NCI-H2171 treated with DMSO at 0.1 percent for 48 hours (cell line): ENCODE measurements at places on chromosomes 13 and 19.

GRCh38 chr19:18845961-18846360 lies 14.2 kb downstream of the UPF1 start:
- no peak for DNase-seq

DNA sequence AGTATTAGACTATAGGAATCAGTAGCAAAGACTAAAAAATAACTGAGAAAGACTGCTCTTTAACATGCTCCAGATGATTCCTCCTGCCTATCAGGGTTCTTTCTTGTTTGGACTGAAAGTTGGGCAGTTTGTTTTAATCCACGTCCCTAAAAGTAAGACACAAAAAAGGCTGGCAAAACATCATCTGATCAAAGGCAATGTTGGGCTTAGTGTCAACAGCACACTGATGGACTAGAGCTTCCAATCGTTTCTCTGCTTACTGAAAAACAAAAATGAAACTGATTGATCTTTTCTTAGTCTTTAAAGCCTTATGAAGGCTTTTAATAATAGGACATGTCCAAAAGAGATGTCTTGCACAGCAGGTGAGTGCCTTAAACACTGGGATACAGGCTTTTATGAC lies 1567.9 kb upstream of the PRR20A start:
- DNase-seq, result no peak

GRCh38 chr19:38685666-38686529 lies 38.4 kb downstream of the ACTN4 start:
- DNase-seq, result peak; percentile 92

DNA sequence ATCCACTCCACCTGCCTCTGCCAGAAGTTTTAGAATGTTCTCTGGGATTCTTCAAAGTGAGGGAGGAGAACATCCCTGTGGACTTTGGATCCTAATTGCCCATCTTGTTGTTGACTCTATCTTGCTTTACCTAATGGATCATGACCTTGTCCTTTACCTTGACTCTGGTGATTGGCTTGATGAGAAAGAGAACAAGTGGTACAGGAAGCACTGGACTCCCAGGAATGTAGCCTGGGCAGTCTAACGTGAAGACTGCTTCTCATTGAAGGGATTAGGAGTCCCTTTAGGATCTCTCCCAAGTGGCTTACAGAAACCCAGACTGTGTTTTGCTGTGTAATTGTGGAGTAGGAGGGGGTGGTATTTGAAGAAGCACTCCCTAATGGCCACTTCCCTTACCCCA lies 63.9 kb downstream of the SLC10A2 start:
- DNase-seq, result no peak

DNA sequence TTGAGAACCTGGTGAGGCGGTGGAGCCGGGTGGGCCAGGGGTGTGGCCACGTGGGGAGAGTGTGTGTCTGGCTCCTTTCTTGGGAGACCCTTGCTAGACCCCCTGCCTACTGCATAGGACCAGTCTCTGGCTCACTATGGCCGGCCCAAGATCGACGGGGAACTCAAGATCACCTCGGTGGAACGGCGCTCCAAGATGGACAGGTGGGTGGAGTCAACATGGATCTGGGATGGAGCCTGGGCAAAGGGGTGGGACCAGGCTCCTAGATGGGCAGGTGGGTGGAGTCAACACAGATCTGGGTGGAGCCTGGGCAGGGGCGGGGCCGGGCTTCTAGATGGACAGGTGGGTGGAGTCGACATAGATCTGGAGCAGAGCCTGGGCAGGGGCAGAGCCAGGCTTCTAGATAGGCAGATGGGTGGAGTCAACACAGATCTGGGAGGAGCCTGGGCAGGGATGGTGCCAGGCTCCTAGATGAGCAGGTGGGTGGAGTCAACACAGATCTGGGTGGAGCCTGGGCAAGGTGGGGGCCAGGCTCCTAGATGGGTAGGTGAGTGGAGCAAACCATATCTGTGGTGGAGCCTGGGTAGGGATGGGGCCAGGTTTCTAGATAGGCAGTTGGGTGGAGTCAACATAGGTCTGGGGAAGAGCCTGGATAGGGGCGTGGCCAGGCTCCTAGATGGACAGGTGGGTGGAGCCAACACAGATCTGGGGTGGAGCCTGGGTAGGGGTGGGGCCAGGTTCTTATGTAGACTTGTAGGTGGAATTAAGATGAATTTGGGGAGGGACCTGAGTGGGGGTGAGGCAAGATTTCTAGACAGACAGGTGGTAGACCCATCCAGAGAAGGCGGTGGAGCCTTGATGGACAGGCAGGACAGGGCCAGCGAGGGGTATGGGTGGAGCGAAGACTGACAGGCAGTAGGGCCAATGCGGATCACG lies 56.5 kb downstream of the VAV1 start:
- no peak for DNase-seq

DNA sequence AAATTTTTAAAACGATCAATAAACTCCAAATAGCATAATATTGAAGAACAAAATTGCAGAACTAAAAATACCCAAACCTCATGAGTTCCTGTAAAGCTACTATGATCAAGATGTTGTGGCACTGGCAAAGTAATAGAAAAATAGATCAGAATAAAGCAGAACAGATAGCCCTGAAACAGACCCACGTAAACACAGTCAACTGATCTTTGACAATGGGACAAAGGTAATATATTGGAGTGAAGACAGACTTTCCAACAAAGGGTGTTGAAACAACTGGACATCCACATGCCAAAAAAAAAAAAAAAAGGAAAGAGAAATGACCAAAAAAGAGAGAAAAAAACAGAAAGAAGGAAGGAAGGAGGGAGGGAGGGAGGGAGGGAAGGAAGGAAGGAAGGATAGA lies 138.7 kb downstream of the IRS2 start:
- DNase-seq, result no peak

GRCh38 chr19:1279782-1280341 lies 4.5 kb downstream of the FAM174C start:
- DNase-seq, result peak; percentile 74

DNA sequence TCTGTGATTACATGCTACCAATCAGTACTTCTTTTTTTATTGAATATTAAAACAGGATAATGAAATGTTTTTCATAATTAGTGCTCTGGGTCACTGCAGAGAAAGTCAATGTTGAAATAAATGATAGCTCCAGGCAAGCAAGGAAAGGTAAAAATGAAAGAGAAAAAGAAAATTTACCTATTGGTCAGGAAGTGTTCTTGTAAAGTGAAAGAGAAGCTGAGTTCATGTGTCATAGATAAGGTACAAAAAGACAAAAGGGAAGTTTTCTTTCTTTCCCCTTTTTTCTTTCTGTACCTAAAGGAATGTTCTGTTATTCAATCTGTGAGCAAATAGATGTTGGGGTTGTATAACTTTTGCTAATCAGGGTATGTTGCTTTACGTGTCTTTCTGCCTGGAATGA lies 197.0 kb downstream of the PCDH9 start:
- DNase-seq, result no peak

DNA sequence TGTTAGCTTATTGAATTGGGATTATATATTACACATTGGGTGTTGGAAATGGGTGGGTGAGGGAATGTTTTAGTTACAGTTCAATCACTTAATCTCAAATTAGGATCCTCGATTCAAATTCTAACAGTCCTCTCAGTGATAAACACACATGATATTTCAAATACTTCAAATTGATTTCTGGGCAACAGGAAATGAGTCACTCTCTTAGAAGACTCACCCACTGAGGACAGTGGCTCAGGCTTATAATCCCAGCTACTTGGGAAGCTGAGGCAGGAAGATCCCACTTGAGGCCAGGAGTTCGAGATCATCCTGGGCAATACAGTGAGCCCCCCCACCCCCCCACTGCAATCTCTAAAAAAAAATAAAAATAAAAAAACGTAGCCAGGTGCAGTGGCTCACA lies 435.3 kb downstream of the KLF12 start:
- no peak for DNase-seq

- DNase-seq, result peak; percentile 62
These were observed 738.5 kb downstream of the DIAPH3 start for GRCh38 chr13:59425211-59425741.

GRCh38 chr13:77872995-77873394 lies 45.6 kb downstream of the EDNRB start:
- no peak for DNase-seq

DNA sequence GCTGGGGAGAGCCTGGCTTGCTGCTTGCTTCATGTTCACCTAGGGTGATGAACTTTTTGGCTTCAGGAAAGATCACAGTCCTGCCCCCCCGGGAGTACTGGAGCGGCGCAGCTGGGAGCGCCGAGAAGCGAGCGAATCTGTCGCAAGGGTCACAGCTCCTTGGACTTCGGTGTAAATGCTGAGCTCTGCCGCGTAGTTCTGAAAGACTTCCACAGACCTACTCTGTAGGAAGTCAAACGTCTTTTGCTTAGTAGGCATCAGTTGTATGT lies 2.7 kb downstream of the ING1 start:
- DNase-seq, result no peak

DNA sequence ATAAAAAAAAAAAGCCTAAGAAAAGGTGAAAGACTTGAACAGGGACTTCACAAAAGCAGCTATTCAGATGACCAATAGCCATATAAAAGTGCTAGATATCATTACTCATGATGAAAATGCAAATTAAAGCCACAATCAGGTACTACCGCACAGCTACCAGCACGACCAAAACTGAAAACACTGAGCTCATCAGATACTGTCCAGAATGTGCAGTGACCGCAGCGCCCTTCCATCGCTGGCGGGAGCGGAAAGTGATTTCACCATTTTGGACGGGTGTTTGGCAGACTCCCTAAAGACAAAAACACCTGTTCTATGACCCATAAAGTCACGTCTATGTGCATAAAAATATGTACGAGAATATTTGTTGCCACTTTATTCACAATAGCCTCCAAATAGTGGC lies 60.7 kb downstream of the SLC6A16 start:
- DNase-seq, result no peak

DNA sequence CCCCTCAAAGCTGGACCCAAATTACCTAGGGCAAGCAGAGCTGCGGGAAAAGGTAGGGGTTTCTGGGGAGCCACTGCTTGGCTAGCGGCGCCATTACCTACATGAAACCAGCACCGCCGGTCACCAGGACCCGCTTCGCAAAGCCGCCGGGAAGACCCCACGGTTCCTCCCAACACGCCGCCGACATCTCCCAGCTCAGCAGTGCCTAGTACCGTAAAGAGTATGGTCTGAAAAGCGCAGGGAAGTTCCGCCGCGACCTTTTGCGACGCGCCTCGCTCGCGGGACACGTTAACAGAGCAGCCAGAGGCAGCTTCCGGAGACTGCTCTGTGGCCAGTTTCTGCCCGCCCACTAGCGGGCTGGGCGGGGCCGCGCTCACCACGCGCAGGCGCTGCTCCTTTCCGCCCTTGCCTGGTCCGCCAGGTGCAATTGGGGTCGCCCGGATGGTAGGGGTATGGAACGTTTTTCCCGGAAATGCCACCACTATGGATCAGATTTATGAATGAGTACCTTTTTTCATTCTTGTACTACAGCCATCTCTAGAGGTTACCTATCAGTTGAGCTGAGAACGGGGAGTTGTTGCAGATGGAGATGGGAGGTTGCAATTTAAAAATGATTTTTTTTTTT lies at the start of gene TGDS:
Gene TGDS (minus strand): TSS at position 203 of the 625 bp plus-strand sequence. CDS start 16 bp downstream, at position 187.
- DNase-seq, result peak; percentile 96

- DNase-seq, result no peak
These were observed 358.1 kb downstream of the MYO16 start for GRCh38 chr13:108987517-108987916.

DNA sequence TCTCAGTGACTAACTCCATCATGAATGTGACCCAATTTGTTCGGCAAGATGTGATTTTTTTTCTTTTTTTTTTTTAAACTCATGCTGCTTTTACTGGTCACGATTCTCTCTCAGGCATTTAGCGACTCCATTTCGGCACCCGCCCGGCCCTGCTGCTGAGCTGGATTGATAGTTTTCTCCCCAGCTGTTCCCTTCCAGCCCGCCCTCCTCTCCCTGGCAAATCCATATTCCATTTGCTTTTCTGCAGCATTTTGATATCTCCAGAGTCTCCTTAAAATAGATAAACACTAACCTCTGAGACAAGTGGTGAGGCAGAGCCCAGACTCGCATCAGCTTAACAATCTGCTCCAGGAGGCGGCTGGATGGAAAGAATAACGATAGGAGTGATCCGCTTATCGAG lies 55.5 kb upstream of the KATNAL1 start:
- no peak for DNase-seq

- no peak for DNase-seq
These were observed 37.9 kb upstream of the KL start for GRCh38 chr13:32978278-32978677.

GRCh38 chr13:35791184-35791851 lies 314.8 kb upstream of the MAB21L1 start:
- no peak for DNase-seq

GRCh38 chr13:78465250-78465649 lies 138.1 kb downstream of the POU4F1 start:
- no peak for DNase-seq

DNA sequence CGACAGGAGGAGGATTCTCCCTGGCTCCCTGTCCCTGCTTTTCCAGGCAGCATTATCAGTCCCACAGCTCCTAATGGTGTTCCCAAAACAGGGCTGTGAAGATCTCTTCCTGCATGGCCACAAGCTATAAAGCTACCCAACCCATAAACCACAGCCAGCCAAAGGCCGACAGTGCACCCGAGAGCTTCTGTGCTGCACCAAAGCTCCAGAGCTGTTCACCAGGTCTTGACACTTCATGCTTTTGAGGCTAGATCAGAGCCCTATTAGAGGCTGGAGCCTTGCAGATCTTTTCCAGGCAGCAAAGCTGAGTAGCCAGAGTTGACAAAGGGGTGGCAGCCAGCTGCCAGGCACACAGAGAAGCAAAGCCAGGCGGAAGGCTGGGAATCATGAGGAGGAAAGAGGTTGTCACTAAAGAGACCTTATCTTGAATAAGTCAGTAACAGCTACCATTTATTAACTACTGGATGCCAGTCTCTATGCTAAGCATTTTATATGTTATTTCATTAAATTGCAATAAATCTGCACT lies 180.4 kb downstream of the KATNAL1 start:
- DNase-seq, result no peak

GRCh38 chr19:42038666-42039065 lies 31.3 kb downstream of the GRIK5 start:
- DNase-seq, result peak; percentile 85

DNA sequence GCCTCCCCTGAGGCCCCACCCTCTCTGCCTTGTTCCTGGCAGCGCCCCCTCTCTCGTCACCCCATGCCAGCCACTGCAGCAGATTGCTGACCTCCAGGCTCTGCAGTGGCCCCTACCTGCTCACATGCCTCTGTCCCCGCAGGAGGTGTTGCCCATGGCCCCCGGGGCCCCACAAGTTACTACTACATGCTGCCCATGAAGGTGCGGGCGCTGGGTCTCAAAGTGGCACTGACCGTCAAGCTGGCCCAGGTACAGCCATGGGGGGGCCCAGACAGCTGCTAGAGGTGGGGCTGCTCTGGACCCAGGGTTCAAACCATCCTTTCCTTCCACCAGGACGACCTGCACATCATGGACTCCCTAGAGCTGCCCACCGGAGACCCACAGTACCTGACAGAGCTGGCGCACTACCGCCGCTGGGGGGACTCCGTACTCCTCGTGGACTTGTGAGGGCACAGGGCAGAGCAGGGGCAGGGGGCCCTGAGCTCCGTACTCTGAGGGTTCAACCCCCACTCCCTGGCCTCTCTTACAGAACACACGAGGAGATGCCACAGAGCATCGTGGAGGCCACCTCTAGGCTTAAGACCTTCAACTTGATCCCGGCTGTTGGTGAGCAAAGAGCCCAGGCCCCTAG lies 6.2 kb downstream of the MRPL4 start:
- DNase-seq, result no peak

GRCh38 chr13:94209117-94209516 lies 270.4 kb downstream of the DCT start:
- DNase-seq, result no peak
